Kidney (tissue), 22 donors: ENCODE measurements at places on chromosomes 4 and X. TPM values are rescaled to one million over a fixed set of nuclear protein-coding genes. Genes with fewer than 3 reads are reported as not detected.

DNA sequence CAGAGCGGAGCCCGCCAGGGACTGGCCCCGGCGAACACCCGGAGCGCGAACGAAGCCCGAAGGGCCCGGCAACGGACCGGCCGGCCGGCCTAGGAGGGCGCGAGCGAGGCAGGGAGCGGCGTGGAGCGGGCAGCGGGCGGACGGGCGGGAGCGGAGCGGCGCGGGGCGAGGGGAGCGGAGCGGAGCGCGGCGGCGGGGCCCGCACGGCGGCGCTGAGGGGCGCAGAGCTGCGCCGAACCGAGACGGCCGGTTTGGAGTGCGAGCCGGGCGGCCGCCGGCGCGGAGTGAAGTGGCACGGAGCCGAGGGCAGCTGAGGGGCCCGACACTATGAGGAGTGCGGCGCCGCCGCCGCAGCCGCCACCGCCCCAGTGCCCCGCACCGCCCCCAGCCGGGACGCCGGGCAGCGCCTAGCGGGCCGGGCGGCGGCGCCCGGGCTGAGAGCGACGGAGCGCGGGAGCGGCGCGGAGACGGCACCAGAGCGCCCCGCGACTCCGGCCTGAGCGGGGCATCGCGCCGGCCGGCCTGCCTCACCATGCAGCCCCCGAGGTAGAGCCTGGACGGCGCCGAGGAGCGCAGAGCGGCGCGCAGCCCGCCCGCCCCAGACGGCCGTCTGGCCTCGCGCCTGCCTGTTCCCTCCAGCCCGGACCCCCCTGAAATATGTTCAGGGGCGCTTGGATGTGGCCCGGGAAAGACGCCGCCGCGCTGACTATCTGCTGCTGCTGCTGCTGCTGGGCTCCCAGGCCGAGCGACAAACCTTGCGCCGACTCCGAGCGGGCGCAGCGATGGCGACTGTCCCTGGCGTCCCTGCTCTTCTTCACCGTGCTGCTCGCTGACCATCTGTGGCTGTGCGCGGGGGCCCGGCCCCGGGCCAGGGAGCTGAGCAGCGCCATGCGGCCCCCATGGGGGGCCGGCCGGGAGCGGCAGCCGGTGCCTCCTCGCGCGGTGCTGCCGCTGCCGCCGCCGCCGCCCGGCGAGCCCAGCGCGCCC, 793 bp downstream of the NALF2 start:
- H3K27me3 ChIP-seq = peaks cover 5% of the 10 kb centered on the region
- no peak overlapping the region for H3K27ac ChIP-seq
- no peak overlapping the region for H3K4me3 ChIP-seq
- DNase-seq = no peak

DNA sequence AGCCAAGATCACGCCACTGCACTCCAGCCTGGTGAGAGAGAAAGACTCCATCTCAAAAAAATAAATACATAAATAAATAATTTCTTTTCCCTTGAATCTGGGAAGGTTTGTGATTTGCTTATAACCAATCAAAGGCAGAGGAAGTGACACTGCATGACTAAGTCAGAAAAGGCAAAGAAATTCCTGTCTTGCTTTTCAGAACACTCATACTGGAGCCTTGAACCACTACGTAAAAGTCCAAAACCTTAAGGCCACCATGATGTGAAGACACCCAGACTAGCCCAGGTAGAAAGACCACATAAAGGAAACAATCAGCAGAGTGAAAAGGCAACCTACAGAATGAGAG, 36.6 kb downstream of the TMEM156 start:
- no peak overlapping the region for H3K27ac ChIP-seq
- H3K4me1 ChIP-seq = no peaks in the 10 kb centered on the region
- no peaks in the 10 kb centered on the region for H3K36me3 ChIP-seq
- no peak overlapping the region for H3K4me3 ChIP-seq
- H3K27me3 ChIP-seq = no peaks in the 10 kb centered on the region

DNA sequence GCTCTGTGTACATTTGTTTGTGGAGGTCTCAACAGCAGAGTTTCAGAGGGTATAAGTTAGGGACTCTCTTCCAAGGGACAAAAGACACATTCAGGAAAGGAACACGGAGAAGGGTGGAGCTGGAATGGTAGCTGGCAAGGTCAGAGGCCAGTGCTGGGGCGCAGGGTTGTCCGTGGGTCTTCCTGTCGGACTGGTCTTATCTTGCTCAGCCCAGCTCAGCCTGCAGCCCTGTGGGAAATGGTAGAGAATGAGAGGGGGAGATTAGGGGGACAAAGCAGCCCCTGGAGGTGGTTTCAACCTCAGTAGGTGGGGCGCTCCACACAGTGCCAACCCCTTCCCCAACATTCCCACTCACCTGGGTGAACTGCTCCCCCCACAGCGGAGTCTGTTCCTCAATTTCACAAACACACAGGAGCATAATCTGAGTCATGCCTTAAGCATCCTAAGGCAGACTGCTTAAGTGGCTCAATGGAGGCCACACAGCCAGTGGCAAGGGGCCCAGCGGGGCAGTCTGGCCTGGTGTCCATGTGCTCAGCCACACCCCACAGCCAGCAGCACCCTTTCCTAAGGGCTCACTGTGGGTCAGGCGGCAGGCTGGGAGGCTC, 6.9 kb upstream of the HDAC6 start:
- no peaks in the 10 kb centered on the region for H3K36me3 ChIP-seq
- H3K27ac ChIP-seq = no peak overlapping the region
- no peak for DNase-seq

- no peaks in the 10 kb centered on the region for H3K36me3 ChIP-seq
- no peaks in the 10 kb centered on the region for H3K27me3 ChIP-seq
- no peak overlapping the region for H3K27ac ChIP-seq
- no peak overlapping the region for H3K4me3 ChIP-seq
- DNase-seq = no peak
Observed at GRCh38 chr4:121879135-121879534, 8.9 kb upstream of the BBS7 start.

ANK2 gene
- 21.1 TPM for total RNA-seq

PRR32 gene
- not detected for total RNA-seq

DNA sequence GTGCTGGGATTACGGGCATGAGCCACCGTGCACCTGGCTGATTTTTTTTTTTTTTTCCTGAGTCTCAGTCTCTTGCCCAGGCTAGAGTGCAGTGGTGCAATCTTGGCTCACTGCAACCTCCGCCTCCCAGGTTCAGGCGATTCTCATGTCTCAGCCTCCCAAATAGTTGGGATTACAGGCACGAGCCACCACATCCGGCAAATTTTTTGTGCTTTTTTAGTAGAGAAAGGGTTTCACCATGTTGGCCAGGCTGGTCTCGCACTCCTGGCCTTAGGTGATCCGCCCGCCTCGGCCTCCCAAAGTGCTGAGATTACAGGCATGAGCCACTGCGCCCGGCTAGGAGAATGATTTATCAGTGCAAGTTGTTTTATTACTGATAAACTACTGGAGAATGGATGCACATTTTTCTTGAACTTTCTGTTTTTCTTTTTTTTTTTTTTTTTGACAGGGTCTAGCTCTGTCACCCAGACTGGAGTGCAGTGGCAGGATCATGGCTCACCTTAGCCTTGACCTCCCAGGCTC, 39.7 kb upstream of the DHRSX start:
- H3K27ac ChIP-seq = no peak overlapping the region
- no peak for DNase-seq

DNA sequence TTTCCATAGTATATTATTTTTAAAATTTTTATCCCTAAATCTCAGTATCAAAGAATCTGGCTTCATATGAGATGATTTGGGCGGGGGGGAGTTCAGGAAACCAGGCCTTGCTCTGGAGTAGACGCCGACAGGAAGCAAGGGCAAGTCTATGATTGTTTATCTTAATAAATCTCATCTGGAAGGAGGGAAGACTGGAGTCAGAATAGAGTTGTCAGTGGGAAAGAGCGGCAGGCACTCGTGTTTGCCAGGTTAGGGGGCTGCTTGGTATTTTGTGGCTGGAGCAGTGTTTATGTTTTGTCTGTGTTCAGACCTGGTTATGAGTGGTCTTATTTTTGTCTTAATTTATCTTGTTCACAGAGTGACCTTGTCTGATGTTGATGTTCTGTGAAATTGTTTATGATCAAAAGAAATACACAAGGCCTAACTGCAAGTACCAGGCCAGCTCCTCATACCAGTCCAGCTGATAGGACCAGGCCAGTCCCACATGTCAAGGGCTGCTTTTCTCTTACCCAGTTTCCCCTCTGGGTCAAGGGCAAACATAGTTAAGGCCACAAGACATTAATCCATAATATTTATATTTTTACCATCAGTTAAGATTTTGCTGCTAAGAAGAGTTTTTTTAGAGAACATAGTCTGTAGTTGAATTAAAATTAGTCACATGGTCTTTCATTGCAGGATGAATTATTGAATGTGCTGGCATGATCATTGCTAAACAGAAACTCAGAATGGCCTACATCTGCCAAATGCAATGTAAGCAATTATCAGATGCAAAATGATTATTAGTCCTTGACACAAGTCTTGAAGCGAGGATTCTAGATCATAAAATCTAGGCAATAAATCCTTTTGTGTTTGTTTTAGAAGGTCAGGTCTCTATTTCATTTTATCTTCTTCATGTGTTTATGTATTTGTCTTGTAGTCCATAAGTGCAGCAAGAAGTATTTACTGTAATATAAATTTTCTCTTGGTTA, 176.5 kb downstream of the GASK1B start:
- no peaks in the 10 kb centered on the region for H3K36me3 ChIP-seq
- no peak for DNase-seq
- no peak overlapping the region for H3K27ac ChIP-seq
- H3K4me3 ChIP-seq = no peak overlapping the region
- no peaks in the 10 kb centered on the region for H3K4me1 ChIP-seq

GRCh38 chrX:30577362-30577991, at the start of gene TASL:
TASL (minus strand) TSS chrX:30577766; CDS start chrX:30560355, 17,411 bp downstream.
- peak within 1 kb of the TSS; percentile 13 for H3K27ac ChIP-seq
- no peak for DNase-seq
- H3K27me3 ChIP-seq = no peaks in the 10 kb centered on the region
- H3K4me3 ChIP-seq = no peak within 1 kb of the TSS

GRCh38 chrX:18682979-18683387, 11.1 kb upstream of the RS1 start:
- H3K27ac ChIP-seq = no peak overlapping the region
- H3K27me3 ChIP-seq = no peaks in the 10 kb centered on the region
- no peak overlapping the region for H3K4me3 ChIP-seq
- H3K4me1 ChIP-seq = no peaks in the 10 kb centered on the region
- no peak for DNase-seq
